ENCODE measurements at places on chromosomes 12 and 14. TPM values are rescaled to one million over a fixed set of nuclear protein-coding genes. Genes with fewer than 3 reads are reported as not detected.

DNA sequence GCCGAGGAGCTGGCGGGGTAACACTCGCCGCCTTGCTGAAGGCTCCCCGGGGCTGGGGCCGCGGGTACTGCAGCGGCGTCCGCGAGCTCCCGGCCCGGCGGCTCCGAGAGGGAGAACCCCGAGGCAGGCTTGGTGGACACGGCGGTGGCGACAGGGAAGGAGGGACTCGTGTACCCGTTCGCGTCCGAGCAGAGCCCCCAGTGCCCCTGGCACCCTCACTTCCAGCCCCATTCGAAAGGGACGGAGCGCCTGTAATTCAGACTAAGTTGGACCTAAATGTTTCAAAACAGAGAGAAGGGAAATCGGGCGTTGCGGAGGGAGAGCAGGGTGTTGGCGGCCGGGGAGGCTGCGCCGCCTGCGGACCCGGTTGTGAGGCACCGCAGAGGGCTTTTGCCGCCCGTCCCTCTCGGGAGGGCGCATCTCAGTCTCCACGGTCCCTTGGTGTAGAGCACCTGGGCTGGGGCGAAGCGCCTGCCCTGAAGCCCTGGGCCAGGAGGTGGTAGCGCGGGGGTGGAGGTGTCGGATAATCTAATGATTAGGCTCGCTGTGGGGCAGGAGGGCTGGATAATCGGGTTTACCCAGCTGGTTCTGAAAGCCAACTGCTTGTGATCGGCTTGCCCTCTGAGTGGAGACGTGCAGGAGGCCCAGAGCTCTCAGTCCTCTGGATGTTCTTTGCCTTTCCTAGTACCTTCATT lies 771 bp downstream of the DAAM1 start:
- peak; percentile 18 for DNase-seq

- DNase-seq: no peak
Measured at GRCh38 chr12:5561057-5561456, 129.1 kb downstream of the NTF3 start.

DNA sequence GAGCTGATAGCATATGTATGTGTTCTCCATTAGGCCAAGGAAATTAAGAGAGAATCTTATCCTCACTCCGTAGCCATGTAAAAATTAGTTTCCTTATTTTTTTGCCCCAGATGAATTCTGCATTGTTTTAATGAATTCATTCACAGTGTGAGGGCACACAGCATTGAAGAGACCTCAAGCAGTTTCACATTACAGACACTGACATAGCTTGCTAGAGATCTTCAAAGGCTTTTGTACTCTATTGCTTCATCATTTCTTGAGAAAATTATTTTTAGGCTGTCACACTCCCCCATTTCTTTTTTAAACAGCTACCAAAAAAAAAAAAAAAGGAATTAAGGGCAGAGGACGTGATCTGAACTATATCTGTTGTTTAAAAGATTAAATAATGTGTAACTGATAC lies 251.1 kb downstream of the BCAT1 start:
- no peak for DNase-seq

DNA sequence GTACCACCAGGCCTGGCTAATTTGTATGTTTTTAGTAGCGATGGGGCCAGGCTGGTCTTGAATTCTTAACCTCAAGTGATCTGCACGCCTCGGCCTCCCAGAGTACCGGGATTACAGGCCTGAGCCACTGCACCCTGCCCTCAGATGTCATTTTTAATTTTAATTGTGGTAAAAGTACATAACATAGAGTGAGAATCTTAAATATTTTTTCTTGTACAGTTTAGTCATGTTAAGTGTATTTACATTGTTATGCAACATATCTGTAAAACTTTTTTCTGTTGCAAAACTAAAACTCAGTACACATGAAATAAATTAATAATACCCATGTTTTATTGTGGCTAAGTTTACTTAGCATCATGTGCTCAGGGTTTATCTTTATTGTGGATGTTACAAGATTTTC lies 231.4 kb downstream of the ALG10 start:
- no peak for DNase-seq

GRCh38 chr14:104969741-104970230 lies 8.4 kb downstream of the AHNAK2 start:
- no peak for DNase-seq

DNA sequence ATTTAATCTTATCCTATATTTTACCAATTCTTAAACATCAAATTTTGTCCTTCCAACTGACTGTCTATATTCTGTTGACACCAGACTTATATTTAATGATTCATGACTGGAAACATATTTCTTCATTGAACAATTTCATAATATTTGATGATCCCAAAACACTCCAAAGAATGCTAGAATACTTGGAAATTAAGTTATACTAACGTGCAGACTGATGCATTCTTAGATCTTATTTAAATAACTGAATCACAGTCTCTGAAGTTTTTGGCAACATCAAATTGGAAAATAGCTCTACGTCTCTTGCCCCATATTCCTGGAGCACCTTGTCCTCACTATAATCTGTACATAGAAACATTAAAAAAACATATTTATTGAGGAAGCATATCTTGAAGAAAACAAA lies 127.4 kb downstream of the HMGA2 start:
- DNase-seq: no peak

GRCh38 chr12:95003921-95004272 lies 400 bp upstream of the NDUFA12 start:
- DNase-seq: no peak

GRCh38 chr14:50910495-50911420 lies 33.5 kb downstream of the PYGL start:
- DNase-seq: no peak

GRCh38 chr14:93430315-93431035 lies at the start of gene UNC79:
Gene UNC79, plus strand, starts transcription at chr14:93430939. Its CDS starts 91 bp downstream, at chr14:93431030.
- peak; percentile 25 for DNase-seq

GRCh38 chr12:27367078-27367477 lies 34.4 kb downstream of the BMAL2 start:
- DNase-seq: no peak

DNA sequence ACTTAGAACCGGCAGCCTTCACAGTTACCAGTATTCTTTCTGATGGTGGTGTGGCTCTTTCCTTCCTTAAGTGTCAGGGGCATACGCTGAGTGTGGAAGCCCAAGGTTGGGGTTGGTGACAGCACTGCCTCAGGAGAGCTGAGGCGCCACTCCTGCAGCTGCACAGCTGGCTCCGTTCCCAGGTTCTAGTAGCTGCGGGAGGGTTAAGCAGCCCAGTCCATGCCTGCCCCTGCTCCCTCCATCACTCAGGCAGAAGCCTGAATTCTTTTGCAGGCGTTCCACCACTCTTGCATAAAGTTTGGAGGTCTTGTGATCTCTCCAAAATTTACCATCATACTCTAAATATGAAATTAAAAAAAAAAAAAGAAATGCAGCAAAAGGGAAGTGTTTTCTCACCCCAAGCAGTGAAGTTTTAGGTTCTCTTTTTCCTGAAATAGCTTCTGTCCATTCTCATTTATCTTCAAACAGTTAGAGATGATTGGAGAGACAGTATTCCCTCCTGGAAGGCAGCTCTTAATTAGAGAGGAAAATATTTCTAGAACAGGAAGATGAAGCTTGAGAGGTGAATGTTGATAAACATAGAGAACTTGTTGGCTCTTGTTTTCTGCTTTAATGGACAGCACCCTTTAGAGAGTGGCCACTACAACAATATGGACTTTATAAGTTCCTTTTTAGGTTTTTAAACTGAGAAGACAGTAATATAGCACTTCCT lies 136.1 kb downstream of the FGD4 start:
- peak; percentile 48 for DNase-seq

DNA sequence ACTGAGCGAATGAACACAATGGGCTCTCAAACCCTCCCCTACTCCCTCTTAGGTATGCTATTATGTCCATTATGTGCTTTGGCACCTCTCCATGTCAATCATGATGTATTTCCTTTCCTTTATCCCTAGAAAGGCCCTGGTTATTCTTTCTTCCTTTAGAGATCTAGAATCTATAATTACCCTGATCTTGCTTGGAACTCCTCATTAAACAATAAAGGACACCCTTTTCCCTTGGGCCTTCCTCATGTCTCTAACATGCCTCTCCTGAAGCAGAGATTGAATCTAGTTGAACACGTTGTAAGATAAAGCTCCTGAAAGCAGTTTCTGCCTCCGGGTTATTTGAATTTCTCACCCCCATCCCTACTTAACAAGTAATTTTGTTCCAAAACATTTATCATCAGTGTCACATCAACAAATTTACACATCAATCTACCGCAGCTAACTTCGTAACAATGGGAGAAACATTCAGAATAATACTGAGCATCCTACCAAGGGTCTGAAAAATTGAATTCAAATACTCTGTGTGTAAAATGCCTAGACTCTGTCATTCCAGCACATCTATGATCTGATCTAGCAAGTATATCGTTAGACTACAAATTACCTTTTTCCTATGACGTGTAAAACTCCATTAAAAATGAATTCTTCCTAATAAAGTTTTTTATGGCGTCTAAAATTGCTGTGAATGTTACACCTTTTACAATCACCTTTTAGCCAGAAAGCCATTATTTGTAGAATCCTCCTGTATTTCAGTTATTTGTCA lies 5.4 kb downstream of the USP44 start:
- no peak for DNase-seq

GRCh38 chr12:89051065-89051677 lies 301.1 kb downstream of the DUSP6 start:
- DNase-seq: peak; percentile 49

- no peak for DNase-seq
Measured at GRCh38 chr12:91672130-91672529, 473.5 kb downstream of the BTG1 start.

GRCh38 chr12:49959685-49960473 lies 1.8 kb upstream of the AQP5 start:
- no peak for DNase-seq

DNA sequence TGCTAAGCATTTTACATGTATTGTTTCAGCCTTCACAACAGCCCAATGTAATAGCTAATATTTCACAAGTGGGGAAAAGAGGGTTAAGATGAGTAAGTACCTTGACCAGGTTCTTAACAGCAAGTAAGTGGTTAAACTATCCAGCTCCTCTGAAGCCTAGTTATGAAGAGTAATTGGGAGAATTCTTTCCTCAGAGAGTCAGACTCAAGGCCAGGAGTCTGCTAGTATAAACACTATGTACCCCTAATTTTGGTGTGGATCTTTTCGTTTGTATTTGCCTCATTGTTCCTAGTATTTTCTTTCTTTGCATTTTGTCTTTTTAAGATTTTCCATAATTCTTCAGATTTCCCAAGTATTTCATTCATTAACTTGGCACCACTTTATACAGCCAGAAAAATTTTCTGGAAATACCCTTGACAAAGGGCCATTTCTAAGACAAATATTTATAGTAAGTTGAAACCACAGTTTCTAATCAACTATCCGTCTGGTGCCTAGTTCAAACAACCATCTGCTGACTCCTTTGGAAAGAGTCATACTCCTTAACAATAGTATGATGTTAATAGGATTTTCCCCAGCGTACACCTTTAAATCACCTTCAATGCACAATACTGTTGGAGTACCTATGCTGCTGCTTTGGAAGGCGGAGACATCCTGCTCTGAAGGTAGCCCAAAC lies 81.2 kb downstream of the SCAF11 start:
- DNase-seq: no peak

DNA sequence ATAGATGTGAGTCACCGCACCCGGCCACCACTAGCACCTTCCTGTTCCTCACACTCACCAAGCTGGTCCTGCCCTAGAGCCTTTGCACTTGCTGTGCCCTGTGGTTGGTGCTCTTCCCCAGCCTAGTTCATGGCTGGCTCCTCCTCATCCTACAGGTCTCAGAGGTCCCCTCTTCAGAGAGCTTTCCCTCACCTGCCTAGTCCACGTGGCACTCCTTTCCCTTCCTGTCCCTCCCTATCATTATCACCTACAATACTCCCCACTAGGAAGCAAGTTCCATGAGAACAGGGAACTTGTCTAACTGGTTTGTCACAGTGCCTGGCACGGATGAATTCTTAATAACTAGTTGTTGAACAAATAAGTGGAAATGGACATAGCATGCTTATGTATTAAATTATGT lies 24.0 kb upstream of the TMED10 start:
- DNase-seq: peak; percentile 95

- no peak for DNase-seq
Measured at GRCh38 chr12:27270148-27270547, 26.1 kb downstream of the STK38L start.

- no peak for DNase-seq
Measured at GRCh38 chr12:113425960-113426453, 3.8 kb downstream of the SDSL start.

- DNase-seq: no peak
Measured at GRCh38 chr12:94779485-94779884, 129.1 kb upstream of the TMCC3 start.

DNA sequence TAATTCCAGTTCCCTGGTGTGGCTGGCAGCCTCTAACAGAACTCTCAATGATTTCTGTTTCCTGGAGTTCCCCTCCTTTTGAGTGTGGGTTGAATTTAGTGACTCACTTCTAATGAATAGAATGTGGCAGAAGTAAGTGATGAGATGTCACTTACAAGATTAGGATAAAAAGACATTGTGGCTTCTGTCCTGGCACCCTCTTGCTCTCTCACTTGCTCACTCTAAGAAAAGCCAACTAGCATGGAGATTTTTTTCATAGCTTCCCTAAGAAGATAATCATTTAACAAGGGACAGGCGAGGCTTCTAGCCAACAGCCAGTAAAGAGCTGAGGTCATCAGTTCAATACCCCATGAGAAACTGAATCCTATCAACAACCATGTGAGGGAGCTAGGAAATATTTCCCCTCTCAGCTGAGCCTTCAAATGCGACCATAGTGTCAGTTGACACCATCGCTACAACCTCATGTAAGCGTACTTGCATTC lies 156.7 kb downstream of the TMTC3 start:
- DNase-seq: no peak

DNA sequence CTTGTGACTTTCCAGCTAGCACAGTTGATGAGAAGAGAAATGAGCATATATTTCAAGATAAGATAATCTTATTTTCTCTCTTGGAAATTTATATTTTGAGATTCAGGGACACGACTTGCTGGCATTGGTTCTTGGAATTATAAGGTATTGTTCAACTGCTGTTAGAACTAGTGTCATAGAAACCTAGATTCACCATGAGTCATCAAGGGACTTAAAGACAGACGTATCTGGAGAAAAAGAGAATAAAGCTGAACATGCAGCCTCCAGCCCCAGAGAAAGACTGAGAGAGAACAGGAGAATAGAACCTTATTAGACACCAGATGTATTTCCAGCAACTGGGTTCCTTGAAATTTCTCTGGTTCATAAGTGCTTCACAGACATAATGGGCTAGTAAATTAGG lies 194.4 kb upstream of the PPFIA2 start:
- DNase-seq: no peak

GRCh38 chr12:94282675-94283074 lies 134.3 kb downstream of the PLXNC1 start:
- no peak for DNase-seq

GRCh38 chr12:49032276-49032675 lies 13.7 kb upstream of the PRKAG1 start:
- DNase-seq: no peak

- no peak for DNase-seq
Measured at GRCh38 chr14:101839236-101839635, 77.7 kb downstream of the PPP2R5C start.

Gene SPIC
- polyA plus RNA-seq: 0.13 TPM

Gene EXOC3L4
- polyA plus RNA-seq: 33.7 TPM

Gene SERPINA5
- 5.3 TPM for polyA plus RNA-seq

Gene TXNRD1
- polyA plus RNA-seq: 32.7 TPM

Gene CLEC9A
- polyA plus RNA-seq: 2.5 TPM

Data from large intestine (tissue), 12 donors.